ENCODE measurements at places on chromosomes 7 and 10.

- DNase-seq: no peak
These were observed 19.3 kb upstream of the TRIM8 start for GRCh38 chr10:102624751-102625645.

- DNase-seq: no peak
These were observed 110.7 kb downstream of the PTEN start for GRCh38 chr10:87974130-87974529.

- DNase-seq: no peak
These were observed 77.0 kb downstream of the ITIH5 start for GRCh38 chr10:7589748-7590147.

GRCh38 chr7:44650772-44651171 is 44.3 kb downstream of the OGDH start:
- no peak for DNase-seq

DNA sequence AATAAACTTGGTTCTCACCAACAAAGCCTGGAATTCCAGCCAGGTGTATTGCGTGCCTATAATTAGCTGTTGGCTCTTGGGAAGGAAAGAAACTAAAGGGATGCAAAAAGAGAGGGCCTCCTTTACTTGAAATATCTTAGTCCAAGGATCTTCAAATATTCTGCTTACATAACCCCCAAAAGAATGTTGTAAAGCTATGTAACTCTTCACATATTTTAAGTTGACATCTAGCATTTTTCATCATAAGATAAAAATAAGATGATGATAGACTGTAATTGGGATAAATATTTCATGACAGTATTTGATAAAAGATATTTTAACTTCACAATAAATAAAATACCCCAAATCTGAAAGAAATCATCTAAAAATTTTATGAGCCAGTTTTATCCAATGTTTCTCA is 52.5 kb upstream of the SEPTIN7 start:
- DNase-seq: no peak

DNA sequence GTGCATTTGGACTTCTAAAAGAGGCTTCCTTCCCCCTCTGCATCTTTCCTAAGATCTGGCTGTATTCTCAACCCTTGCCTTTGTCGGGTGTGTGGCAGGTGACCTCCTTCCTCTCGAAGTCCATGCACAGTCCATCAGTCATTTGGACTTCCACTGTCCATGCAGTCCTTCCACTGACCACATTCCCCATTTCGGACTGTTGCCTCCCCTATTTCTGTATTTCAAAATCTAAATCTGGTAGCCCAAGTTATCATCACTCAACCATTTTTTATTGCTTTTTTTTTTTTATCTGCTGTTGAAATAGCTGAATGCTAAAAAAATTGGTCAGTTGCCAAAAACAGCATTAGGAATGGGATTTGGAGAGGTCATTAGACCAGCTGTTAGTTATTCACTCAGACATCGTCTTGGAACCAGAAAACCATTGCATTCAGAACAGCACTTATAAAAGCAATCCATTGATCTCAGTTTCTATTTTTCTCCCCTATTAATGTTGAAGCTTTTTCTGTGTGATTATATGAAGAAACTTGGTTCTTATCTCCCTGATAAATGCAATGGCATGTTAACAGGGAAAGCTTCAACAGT is 575.6 kb downstream of the KIF20B start:
- DNase-seq: no peak

GRCh38 chr7:137825489-137825888 is 21.3 kb downstream of the DGKI start:
- no peak for DNase-seq

- DNase-seq: peak; percentile 88
These were observed 161.1 kb downstream of the CRPPA start for GRCh38 chr7:16260236-16260728.

GRCh38 chr7:80499350-80499953 is 12.4 kb downstream of the GNAT3 start:
- DNase-seq: no peak

DNA sequence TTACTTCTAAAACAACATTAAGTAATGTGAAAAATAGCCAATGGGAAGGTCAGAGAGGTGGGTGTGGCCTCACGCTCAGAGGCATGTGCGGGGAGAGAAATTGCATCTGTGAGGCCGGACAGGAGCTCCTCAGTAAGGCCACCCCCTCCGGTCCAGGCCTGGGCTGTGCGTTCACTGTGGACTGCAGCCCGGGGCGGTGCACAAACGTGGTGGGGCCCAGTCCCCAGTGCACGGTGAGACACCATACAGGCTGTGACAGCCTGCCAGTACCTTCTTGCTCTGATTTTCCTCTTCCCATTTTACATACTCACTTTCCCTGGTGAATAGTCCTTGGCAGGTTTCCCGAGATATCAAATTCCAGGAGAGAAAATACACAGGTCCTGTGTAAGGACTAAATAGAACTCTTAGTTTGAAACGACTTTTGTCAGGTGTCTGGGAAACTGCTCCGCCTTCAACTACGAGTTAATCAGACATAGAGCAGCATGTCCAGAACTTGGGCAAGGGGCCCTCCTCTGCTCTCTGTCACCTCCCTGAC is 174.1 kb upstream of the MKI67 start:
- no peak for DNase-seq

DNA sequence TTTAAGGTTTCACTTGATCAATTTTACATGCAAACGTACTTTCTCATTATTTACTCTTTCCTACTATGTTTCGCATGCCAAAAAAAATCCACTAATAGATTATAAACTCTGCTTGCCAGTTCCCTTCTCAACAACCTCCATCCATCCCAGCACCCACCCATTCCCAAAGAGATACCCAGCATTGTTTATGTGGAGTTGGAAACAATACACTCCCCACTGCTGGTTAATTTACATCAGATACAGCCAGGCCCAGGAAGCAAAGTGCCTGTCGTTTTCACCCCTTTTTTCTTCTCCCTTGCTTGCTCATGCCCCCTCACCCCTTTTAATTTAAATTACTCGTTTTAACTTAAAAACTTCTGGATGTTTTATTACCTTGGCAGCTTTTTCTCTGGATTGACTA is 59.9 kb downstream of the HIBADH start:
- DNase-seq: no peak

DNA sequence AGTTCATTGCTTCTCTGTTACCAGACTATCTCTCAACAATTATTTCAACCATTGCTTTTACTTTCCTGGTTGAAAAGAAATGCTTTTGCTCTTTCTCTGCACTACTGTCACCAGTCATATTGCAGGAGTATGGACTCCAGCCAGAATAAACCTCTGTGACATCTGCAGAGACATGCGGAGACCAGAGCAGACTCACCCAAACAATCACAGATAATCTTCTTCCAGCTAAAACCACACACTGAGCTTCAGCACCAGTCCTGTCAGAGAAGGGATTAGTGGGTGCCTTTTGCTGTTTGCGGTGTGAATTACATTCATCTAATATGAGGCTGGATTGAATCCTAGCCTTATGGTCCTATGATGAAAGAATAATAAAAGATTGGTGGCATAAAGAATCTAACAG is 258.6 kb downstream of the CNTNAP2 start:
- no peak for DNase-seq

DNA sequence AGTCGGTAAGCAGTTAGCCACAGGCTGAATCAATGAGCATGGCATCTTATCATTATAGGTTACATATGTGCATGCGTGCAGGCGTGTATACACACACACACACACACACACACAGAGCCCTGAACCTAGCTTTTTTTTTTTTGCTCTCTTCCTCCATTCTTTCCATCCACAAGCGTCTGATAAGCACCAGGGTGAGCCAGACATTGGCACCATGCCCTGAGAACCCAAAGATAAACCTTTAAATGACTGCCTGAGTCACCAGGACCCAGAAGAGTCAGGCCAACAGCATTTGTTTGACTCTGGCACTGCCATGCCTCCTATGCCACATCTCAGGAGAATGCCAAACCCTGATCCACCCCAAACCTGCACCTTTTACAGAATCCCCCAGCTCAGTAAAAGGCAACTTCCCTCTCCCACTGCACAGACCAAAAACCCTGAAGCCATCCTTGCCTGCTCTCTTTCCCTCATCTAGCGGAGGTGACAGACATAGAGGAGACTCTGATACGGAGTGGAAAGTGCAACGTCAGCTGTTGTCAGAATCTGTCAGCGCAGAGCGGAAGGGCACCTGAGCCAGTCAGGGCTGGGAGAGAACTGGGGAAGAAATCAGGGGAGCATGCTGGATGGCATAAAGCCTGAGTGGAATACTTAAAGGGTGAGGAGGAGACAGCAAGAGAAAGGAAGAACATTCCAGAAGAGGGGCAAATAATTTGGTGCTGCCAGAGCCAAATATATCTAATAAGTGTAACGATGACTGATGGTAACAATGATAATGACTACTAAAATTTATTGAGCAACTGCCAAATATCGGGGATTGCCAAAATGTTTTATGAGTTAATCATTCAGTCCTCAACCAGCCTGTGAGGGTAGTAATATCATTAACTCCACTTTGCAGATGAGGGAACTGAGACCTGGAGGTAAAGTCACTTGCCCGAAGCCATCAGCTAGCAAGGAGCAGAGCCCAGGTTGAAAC is 3.2 kb downstream of the PARP12 start:
- DNase-seq: no peak

- DNase-seq: no peak
These were observed 112.7 kb downstream of the FGFR2 start for GRCh38 chr10:121485436-121486139.

DNA sequence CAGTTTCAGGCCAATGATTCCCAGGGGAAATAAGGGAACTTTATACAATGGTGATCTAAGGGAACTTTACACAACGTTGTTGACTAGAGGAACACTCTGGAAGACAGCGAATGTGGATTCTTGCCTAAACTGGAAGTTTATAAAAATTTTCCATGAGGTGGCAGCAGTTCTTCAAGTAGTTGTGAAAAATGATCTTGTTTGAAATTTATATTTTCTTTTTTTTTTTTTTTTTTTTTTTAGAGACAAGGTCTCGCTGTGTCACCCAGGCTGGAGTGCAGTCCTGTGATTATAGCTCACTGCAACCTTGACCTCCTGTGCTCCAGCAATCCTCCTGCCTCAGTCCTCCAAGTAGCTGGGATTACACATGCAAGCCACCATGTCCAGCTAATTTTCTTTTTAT is 32.1 kb upstream of the GTF2I start:
- DNase-seq: no peak

DNA sequence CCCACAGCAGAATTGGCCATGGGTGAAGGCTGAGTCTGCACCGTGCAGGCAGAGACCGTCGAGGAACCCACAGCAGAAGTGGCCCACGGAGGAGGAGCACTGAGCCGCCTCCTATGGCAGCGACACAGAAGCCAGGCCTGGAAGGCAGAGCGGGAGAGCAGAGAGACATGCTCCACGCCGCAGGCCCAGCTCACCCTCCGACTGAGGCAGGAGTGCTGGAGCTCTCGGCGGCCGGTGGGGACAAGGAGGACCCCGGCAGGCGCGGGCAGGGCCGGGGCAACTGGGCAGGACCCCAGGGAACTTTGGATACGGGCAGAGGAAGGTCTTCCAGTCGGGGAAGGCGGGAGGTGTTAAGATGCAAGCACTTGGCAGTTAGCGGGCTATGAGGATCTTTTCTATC is 420.4 kb downstream of the DNAJB6 start:
- no peak for DNase-seq

- DNase-seq: no peak
These were observed 551.4 kb upstream of the MGMT start for GRCh38 chr10:128915630-128916029.

- DNase-seq: no peak
These were observed 9.4 kb upstream of the CRTAC1 start for GRCh38 chr10:98039690-98040381.

Measured in Jurkat, Clone E6-1 (cell line).